Activated T-cell treated with anti-CD3 and anti-CD28 coated beads for 48 hours (primary cell): ENCODE measurements at places on chromosomes 4 and X.

DNA sequence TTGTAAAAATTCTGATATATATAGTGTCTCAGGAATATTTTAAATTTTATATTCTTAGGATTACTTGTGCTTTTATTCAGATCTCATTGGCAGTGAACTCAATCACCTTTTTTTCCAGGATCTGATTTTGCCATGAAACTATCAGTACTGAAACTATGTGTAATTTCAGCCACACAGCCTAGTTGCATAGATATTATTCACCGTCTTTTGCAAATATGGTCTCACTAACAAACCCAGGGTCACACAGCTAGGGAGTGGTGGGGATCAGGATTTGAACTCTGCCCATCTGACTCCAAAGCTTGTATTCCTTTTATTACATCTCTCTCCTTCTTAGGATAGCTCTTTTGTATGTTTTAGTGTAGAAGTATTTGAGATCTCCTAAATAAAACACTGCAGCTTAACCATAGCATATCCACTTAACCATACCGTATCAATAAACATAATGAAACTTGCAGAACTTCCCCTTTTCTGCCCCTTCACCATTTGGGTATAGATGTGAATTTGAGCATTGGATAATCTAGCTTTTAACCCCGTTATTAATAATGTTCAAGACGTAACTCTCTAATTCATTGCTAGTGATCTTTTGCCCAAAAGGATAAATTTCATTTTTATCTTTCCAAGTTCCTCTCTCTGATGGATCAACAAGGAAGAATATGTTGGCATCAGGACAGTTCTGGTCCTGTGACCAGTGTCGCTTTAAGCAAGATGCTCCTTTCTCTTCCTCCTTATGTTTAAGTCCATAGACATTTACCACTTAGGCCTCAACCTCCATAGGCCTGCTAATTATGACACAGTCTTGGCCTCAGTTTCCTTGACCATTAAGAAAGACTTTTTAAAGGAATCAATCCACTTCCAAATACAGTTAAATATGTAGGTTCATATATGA lies 74.6 kb downstream of the RAPGEF2 start:
- DNase-seq = no peak

DNA sequence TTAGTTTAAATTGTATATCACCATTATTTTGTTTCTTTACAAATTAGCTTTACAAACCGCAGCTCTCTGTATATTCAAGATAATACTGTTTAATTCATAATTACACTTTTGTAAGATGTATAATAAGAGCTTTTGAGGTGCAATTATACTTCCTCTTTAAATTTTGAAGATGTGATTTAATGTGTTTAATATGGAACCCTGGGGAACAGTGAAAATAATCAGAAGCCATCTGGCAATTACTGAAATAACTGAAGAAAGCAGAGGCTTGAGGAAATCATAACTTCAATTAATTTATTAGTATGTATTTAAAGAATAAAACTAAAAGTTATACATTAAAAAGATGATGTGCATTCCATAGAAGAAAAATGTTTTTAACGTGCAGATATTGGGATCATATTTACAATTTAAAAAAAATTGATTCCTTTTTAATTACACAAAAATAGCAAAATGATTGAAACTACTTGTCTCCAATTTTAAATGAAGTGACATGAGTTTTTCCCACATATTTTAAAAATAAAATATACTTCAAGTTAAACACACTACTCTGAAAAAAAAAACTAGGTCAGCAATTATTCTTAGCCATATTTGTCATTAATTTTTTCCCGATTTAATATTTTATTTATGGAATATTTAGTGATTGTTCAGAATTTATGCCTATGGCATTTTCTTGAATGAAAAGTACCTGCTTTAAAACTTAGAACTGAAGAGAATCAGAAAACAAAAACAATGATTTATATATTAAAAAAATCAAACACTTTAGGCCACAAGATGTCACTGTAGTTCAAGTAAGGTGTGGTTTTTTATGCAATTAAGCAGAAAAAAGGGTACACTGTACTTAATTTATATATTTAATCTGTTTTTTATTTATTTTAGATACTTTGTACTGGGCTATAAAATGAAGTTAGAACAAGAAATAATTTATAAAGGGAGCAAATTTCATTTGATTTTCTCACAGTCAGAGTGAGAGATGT lies 942.7 kb upstream of the NDST4 start:
- no peak for DNase-seq

- no peak for DNase-seq
Observed at GRCh38 chr4:113773014-113773413, 11.5 kb upstream of the CAMK2D start.

DNA sequence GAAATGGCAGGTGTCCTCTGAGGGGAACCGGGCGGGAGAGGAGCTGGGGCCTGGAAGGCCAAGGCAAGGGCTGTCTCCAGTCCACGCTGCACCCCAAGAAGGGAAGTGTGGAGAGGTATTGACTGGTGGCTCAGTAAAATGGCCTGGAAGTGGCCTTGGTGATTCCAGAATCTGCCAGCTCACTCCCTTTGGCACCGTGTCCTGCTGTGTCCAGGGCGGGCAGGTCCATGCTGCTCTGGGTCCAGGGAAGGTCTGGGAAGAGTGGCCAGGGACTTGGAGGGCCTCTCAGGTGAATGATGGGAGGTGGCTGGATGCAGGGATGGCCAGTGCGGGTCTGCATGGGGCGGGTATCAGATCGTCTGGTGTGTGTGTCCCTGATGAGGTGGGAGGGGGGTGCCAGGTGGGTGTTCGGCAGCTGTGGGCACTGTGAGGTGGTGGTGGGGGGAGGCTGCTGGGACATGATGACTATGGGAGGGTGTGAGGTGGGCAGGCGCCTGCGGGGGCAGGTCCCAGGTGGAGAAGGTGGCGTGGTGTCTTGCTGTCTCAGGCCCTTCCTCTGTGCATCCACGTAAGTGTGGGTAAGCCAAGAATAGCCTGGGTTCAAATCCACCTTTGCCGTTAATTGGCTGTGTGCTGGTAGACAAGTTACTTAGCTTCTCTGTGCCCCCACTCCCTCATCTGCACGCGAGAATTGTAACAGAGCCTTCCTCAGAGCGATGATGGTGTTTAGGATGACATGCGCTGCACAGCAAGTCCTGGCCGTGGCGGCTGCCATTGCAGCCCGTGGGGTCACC lies 17.7 kb downstream of the RGS12 start:
- no peak for DNase-seq

- no peak for DNase-seq
Observed at GRCh38 chr4:107913283-107913899, 18.0 kb upstream of the CYP2U1 start.

- no peak for DNase-seq
Observed at GRCh38 chrX:148133105-148133725, 152.1 kb downstream of the FMR1NB start.

GRCh38 chr4:184792950-184793555 lies 32.7 kb downstream of the ACSL1 start:
- DNase-seq = peak; percentile 34

- DNase-seq = peak; percentile 26
Observed at GRCh38 chrX:70262952-70263567, 3.1 kb upstream of the P2RY4 start.

DNA sequence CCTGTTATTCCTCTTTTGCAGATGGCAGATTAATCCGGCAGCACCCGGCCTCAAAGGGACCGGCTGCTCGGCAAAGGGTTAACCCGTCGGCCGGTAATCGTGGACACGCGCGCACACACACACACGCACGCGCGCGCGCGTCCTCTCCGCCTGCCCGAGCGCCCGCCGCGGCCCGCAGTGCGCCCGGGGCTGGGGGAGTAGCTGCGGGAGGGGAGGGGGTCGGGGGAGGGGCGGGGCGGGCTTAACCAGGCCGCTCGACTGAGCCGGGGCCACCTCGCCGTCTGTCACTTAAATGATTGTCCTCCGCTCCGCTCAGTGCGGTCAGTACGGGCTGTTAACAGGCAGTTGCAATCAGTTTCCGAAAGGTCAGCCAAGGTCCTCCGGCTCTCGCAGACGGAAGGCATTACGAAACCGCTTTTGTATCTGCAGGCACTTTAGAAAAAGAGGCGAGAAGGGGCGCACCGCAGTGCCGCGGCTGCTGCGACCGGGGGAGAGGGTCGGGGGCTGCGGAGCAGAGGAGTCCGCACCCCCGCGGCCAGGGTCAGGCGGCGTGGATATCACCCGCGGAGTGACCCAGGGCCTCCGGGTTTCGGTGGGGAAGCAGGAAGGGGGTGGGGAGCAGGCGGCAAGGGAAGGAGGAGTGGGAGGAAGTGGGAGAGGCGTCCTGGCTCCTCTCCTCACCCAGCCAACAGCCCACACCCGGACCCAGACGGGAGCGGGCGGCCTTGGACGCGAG lies 57.3 kb upstream of the BCOR start:
- no peak for DNase-seq

GRCh38 chr4:152655272-152656129 lies 24.3 kb downstream of the TMEM154 start:
- no peak for DNase-seq

DNA sequence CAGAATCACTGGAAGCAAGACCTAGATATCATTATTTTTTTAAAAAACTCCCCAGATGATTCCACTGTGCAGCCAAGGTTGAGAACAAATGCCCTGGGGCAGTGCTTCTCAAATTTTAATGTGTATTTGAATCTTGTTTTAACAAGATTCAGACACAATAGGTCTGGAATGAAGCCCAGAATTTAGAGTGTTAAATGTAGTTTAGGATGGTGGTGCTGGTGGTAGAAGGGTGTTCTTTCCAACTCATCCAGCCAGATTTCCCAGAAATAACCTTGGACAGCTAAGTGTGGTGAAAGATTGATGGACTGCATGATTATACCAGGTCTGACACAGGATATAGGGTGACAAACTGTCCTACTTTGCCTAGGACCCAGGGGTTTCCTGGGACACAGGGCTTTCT lies 120.1 kb upstream of the MED14 start:
- no peak for DNase-seq

GRCh38 chr4:186723292-186724057 lies at the start of gene FAT1:
TSS of gene FAT1 (minus strand) at chr4:186723856. CDS start at chr4:186709827, 14,029 bp downstream.
- no peak for DNase-seq

DNA sequence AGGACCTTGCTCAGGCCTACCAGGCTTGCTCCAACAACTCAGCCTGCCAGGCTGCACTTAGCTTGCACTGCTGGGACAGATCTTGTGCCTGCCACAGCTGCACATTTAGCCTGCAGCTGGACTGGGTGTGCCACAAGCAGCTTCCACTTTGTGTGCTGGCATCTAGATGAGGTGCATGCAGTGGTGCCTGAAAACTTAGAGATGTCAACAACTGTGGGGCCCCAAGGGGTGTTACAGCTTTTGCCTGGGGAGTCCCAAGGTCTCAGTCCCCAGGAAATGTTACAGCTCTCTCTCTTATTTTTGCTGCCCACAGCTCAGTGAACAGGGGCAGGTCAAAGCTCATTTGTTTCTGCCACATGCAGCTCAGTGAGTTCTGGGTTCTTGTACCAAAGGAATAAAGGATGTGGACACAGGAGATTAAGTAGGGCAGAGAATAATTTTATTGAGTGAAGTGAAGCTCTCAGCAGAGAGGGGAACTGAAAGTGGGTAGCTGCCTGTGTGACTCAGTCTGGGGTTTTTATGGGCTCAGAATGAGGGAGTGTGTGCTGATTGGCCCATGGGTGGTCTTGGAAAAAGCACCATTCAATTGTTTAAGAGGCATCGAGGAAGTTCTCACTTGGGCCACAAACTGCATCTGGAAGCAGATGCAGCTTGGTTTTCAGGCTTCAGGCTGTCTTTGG lies 828.3 kb downstream of the TECRL start:
- DNase-seq = no peak

DNA sequence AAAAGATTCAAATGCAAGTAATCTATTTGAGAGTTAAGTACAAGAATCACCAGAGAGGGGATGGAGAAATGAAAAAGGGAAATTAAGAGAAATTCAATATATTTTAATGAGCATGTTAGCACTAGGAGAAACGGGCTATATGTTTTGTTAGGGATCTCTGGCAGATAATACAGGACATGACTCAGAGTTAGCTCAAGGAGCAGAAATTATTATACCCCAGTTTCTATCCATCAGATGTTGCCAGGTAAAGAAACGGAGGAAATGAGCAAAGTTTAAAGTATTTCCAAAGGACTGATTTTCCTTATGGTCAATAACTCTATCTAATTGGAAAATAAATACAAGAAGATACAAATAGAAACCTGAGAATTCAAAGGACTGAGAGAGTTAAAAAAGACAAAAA lies 867.6 kb downstream of the TRAM1L1 start:
- DNase-seq = no peak

DNA sequence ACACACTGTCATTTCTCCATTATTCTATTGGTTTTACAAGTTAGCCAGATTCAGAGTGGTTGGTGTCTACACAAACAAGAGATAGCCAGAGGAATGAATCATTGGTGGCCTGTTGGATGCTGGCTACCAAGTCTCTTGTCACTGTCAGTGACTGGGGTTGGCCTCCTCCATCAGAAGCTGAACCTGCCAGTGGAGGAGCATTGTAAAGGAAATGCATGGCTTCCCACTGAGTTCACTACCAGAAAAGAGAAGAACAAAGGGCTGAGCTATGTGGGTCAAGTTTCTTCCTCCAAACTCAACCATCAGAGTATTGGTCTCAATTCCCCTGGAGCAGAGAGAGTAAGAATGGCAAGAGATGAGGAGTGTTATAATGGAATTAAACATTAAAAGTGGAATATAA lies 26.5 kb upstream of the ANKRD50 start:
- no peak for DNase-seq

DNA sequence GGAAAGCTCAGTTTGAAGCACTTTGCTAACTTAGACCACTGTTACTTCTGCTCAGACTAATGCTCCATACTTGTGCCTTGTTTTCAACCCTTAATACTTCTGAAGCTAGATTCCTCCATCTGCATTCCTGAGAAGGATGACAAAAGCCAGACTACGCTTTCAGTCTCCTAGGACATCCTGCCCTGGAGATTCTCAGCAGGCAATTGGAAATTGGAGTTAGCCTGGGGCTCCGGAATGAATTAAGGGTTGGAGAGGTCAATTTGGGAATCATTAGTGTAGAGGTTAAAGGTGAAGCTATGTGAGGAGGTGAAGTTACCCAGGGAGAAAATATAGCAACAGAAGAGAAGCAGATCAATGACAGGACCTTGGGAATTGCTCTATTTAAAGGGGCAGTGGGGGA lies 215.9 kb upstream of the MBNL3 start:
- no peak for DNase-seq

DNA sequence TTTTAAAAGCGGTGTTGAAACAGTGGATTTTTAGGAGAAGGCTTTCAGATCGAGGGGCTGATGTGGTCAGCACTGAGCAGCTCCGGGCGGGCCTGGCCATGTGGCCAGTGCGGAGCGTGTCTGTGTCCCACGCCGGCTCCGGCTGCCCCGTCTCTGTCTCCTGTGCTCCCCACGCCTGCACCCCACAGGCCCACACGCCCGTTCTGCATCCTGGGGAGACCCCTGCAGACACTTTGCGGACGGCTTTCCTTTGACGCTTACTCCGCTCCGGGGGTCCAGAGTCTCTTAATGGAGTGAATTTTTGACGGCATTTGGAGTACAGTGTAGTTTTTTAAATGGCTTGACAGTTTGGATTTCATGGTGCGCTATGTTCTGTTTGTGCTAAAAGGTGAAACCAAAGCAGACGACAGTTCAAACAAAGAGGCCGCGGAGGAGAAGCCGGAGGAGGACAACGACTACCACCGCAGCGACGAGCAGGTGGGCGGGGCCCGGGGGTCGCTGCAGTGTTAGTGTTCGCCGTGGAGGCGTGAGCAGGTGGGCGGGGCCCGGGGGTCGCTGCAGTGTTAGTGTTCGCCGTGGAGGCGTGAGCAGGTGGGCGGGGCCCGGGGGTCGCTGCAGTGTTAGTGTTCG lies 38.7 kb downstream of the PCGF3 start:
- DNase-seq = no peak
